ENCODE measurements at places on chromosomes 4 and X.

DNA sequence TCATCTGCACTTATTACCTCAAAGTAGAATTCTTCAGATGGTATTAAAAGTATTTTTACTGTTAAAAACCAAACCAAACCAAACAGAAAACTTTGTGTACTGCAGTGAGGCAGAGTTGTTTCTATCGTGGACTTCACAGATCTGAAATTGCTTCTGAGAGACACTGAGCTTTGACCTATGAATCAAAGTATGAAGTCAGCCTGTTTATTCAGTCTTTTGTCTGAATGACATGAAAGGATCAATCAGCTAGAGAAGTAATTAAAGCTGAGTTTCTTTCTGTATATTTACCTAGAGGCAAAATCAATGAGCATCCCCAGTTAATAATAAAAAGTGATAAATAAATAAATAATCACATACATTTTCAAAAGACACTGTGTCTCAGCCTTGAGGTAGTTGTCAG lies 2121.0 kb downstream of the PCDH7 start:
- no peak for DNase-seq

- no peak for DNase-seq
Measured at GRCh38 chr4:100736641-100737451, 219.0 kb upstream of the EMCN start.

DNA sequence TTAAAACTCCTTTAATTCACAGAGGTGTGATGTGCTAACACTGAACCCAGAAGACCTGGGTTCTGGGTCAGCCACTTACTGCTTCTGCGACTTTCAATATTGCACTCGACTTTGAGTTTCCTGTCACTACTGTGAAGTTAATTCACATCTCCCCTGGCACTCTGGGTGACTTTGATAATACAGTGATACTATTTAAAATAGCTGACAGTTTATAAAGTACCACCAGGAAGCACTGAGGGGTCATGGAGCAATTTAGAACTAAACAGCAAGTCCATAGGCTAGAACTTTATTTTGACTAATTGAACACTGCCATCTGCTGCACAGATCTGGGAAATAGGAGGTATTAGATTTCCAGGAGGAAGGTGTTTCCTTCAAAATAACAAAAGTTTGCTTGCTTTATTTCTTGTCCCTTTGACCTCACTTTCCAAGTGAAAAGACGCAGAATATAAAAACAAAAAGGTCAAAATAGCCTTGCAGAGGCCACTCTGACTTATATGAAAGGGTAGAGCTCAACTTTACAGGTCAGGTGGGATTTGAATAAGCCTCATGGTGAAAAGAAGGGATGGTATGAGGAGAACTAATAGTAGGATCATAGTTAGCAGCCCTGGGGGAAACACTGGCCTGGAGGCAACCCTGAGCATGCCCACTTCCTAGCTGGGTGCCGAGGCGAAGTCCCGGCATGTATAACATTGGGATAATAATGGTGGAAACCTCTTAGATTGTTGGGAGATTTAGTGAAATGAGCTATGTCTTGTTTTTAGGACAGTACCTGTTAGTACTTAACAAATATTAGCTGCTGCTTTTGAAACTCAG lies 53.4 kb downstream of the ZNF518B start:
- DNase-seq = peak; percentile 4

GRCh38 chr4:78784236-78784865 lies 8.2 kb downstream of the BMP2K start:
- DNase-seq = no peak

- DNase-seq = peak; percentile 7
Measured at GRCh38 chrX:118495958-118496762, 545 bp downstream of the DOCK11 start.

- no peak for DNase-seq
Measured at GRCh38 chr4:79199743-79200142, 126.1 kb downstream of the NAA11 start.

DNA sequence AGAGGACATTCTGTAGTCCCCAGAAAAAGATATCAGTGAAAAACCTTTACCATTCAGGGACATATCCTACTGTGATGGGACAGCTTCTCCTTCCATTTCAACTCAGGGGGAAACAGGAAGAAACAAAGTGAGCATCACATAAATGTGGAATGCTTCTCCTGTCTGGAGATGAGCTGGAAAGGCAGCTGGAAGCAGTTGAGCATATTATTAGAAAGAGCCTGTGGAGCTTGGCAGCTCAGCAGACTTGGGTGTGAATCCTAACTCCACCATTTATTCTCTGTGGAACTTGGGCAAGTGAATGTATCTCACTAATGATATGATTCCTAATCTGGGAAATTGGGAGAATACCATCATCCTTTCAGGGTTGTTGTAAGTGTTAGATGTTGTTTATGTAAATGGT lies 232.1 kb upstream of the F9 start:
- no peak for DNase-seq

DNA sequence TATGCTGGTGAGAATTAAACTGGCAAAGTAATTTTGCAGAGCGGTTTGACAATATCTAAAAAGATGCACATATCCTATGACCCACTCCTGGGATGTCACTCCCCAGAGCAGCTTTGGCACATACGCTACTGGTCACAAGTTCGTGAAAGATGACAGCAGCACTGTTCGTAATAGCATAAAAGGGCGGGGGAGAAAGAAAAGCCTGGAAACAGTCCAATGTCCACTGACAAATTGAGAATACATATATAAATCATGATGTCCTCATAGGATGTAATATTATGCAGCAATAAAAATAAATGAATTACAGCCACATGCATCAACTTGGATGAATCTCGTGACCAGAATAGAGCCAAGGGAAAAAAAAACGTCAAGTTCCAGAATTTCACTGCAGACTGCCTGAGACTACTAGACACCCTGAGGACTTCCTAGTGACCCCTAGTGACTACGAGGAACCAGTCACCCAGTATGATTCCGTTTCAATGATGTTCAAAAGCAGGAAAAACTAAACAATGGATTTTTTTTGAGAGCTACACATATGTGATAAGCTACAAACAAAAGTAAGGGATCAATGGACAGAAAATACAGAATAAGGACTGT lies 1.8 kb downstream of the PCSK1N start:
- peak; percentile 8 for DNase-seq

- DNase-seq = no peak
Measured at GRCh38 chr4:98518559-98519267, 139.7 kb downstream of the TSPAN5 start.

GRCh38 chr4:186445040-186445439 lies 110.3 kb downstream of the MTNR1A start:
- DNase-seq = no peak

GRCh38 chr4:70651864-70652506 lies 14.3 kb downstream of the JCHAIN start:
- peak; percentile 27 for DNase-seq

DNA sequence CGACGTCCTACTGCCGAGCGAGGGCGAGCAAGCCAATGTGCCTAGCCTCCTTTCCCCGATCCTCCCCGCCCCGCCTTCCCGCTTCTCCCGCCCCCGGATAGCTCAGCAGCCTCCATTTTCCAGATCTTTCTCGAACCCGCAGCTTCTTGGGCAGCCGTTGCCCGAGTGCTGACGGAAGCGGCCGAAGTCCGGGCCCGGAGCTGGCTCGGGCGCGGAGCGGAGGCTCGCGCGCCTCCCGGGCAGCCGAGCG lies 172 bp upstream of the HSPA4L start:
- peak; percentile 80 for DNase-seq

GRCh38 chr4:7585768-7586167 lies 151.0 kb upstream of the PSAPL1 start:
- no peak for DNase-seq

DNA sequence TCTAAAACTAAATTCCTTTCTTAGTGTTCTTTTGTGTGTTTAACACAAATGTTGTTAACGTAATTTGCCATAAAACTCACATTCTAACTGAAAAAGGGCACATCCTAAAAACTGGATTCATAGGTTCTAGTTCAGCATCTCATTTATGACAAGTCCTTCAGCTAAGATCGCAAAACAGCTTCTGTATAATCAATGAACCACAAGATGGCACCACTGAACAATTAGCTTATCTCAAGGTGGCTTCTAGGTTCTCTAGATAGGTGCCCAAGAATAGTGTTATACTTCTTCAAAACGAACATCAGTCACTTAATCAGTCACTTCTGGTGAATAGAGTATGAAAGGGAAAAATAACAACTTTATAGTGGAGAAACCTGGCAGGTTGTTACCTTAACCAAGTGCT lies 54.3 kb downstream of the NRK start:
- peak; percentile 21 for DNase-seq

- DNase-seq = no peak
Measured at GRCh38 chr4:105014635-105015034, 132.0 kb upstream of the TET2 start.

DNA sequence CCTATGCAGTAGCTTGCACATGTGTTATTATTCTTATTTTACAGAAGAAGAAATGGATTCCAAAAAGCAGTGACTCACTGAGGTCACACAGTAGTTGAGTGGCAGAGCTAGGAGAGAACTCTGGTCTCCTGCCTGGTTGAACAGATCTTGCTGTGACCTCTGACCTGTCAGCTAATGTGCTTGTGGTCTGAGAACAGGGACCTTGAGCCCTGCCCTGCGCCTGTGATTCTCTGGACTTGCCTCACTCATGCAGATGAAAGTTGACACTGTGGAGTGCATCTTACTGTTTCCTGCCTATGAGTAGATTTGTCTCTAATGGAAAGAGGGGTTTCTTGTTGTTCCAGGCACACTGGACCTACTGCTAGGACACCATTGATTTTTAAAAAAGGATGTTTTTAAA lies 32.3 kb downstream of the ETNPPL start:
- DNase-seq = no peak

- DNase-seq = no peak
Measured at GRCh38 chr4:56320293-56320692, 67.0 kb downstream of the AASDH start.

GRCh38 chrX:11588097-11588496 lies 77.6 kb downstream of the ARHGAP6 start:
- DNase-seq = no peak

DNA sequence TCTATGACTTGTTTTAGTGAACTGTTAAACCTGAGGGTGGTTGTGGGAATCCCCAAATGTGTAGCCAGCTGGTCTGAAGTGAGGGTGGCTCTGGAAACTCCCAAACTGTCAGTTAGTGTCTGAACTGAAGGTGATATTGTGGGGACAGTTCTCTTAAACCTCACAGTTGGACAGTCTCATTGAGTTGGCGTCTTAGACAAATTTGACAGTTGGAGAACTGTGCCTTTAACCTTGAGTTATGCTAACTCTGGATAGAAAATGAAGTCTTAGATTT lies 20.7 kb upstream of the CTSO start:
- DNase-seq = no peak

- DNase-seq = no peak
Measured at GRCh38 chr4:37908488-37909331, 17.8 kb downstream of the TBC1D1 start.

DNA sequence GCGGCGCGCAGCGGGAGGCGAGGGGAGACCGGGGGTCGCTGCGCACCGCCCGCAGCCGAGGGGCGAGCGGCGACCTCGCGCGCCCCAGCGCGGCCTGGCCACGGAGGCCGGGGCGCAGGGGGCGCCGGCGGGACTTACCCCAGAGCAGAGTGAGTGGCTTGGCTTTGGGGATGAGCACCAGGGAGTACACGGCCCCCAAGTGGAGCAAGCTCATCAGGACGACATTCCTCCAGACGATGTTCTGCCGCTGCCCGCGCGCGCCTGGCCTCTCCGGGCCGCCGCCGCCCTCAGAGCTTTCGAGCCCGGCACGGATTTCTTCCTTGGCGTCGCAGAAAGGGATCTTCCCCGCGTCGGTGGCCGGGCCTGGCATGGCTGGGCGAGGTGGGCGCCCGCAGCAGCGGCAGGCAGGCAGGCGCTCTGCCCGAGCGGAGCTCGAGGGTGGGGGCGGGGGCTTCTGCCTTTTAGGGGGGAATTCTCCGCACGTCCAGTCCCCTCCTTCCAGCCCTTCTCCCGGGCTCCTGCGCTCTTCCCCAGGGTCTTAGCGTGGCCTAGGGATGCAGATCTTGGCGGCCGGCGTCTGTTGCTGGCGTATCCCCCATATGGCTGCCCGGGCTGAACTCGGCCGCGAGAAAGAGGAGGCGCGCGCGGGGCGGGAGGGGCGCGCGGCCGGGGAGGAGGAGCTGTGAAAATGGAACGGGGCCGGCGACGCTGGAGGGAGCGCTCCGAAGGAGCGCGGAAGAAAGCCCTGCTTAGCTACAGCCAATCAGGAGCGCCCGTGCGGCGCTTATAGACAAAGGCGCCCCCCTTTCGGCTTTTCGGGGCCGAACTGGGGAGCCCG lies at the start of gene SCD5:
SCD5 (minus strand) TSS at position 629 of the 838 bp plus-strand sequence; CDS start at position 370, 259 bp downstream.
- DNase-seq = peak; percentile 79

DNA sequence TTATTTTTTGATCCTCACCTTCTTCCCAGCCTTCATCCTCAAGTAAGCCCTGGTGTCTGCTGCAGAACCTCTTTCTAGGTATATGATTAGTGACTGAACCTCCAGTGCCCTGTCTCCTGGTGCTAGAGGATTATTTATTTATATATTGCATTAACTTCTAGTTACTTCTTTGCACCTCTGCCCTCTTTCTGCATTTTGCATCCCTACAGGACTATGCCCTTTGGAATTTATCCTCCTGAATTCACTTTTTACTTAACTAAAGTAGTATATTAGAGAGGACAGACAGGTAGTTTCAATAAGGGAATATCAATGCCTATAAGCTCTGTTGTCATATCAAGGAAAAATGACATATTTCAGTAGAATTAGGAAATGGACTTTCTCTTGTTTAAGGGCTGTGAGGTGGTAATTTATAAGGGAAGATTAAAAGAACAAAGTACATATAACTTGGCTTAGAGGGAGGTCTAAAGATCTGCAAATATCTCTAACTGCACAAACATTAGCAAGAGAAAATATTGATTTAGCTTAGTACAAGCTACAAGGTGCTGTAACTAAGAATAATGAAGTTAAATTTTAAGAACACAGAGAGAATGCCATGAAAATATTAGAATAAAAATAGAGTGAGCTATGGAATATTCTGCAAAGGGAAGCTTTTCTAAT lies 181.7 kb downstream of the TEX13A start:
- DNase-seq = no peak

- DNase-seq = no peak
Measured at GRCh38 chrX:74451450-74452198, 30.3 kb downstream of the SLC16A2 start.

DNA sequence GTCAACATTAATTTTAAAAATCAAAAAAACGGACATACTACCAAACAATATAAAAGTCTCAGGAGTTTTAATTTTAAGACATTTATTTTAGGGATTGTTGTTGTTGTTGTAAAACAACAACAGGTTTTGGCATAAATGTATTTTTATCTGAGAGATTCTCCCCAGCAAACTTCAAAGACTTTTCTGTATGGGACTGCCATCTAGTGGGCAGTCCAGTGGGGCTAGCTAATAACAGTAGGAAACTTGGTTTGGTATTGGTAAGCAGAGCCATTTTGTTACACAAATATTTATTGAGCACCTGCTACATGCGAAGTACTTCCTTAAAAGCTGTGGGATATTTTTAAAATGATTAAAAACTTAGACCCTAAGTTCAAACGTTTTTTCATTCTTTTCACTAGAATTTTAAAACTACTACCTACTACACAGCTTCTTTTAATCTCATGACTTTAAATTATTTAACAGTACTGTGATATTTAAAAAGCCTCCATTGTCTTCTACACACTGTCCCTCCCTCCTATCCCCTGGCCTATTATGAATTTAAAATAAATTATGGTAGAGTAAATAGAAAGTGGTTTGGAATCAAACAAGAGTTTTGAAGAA lies 1028.4 kb upstream of the INTU start:
- DNase-seq = peak; percentile 8

GRCh38 chr4:11900359-11900758 lies 471.7 kb upstream of the HS3ST1 start:
- no peak for DNase-seq

Data from RPMI8226 (cell line).